Liver (tissue), 10 donors: ENCODE measurements at places on chromosomes 13 and 19. TPM values are rescaled to one million over a fixed set of nuclear protein-coding genes. Genes with fewer than 3 reads are reported as not detected.

The R3HDM4 gene
- 72.4 TPM for total RNA-seq

DNA sequence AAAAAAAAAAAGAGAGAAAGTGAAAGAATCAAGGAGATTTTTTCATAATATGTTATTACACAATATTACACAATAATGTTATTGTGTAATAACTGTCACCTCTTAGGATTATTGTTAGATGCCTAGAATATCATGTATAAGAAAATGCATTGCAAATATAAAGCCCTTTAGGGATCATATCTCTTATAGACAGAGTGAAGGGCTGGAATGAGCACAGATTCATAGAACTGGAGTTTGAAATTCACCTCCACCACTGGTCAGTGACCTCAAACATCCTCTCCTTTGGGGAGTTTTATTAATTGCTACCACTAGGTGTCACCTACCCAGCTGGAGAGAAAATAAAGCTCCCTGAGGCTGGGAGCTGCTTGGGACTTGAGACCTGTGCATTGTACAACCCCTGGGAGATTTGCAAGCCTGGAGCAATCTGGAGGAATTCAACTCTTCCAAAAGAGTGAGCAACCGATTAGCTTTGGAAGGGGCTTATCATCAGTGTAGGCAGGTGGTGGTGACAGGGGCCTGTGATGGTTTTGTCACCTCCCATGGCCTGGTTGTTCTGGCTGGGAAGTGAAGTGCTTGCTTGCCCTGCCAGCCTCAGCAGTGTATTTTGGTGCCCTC is 30.3 kb upstream of the FRY start:
- no peak for DNase-seq
- H3K4me1 ChIP-seq = peaks cover 5% of the 10 kb centered on the region
- H3K27me3 ChIP-seq = no peaks in the 10 kb centered on the region
- no peaks in the 10 kb centered on the region for H3K36me3 ChIP-seq
- no peak overlapping the region for H3K4me3 ChIP-seq
- H3K27ac ChIP-seq = no peak overlapping the region

DNA sequence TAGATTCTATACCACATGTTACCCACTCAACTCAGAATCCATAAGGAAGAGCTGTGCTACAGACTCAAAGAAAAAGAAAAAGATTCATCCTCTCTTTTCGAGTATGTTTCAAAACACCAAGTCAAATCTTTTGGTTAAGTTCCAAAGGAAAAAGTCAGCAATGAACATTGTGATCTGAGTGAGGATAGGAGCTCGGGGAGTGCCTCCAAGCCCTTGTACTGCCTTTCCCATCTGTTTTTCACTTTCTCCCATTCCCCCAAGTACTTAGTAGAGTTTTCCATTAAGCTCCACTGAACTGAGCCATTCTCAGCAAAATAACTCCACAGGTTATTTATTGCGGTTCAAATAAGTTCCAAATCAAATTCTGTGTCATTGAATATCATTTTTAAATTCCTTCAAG is 47.7 kb upstream of the MAB21L1 start:
- no peaks in the 10 kb centered on the region for H3K36me3 ChIP-seq
- H3K4me3 ChIP-seq = no peak overlapping the region
- DNase-seq = no peak
- H3K27me3 ChIP-seq = no peaks in the 10 kb centered on the region
- no peak overlapping the region for H3K27ac ChIP-seq

The HS6ST3 gene
- not detected for total RNA-seq

The NMRK2 gene
- not detected for total RNA-seq

The NCAN gene
- total RNA-seq = not detected

The MTIF3 gene
- 28.0 TPM for total RNA-seq

The DAPK3 gene
- 20.9 TPM for total RNA-seq

DNA sequence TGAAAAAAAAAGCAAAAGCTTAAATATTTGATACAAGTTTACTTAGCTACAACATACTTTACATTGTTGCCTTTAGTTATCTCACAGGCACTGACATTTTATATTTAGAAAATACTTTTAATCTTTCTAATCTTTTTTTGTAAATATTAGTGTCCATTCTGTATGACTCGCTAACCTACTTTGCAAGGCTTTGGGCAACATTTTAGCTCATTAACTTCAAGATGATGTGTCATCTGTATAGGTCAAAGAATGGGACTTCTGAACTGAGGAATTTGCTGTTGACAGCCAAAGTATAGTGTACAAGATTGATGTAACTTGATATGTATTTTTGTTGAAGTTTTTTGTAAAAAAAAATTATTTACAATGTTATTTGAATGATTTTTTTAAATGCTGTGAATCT is 2.7 kb upstream of the C1QTNF9 start:
- H3K27me3 ChIP-seq = no peaks in the 10 kb centered on the region
- H3K27ac ChIP-seq = no peak overlapping the region
- H3K4me1 ChIP-seq = no peaks in the 10 kb centered on the region

GRCh38 chr19:1650650-1651567 is 1.5 kb downstream of the TCF3 start:
- DNase-seq = peak; percentile 66
- H3K36me3 ChIP-seq = no peaks in the 10 kb centered on the region
- H3K27me3 ChIP-seq = no peaks in the 10 kb centered on the region
- peak overlapping the region; percentile 45 for H3K4me3 ChIP-seq
- no peak overlapping the region for H3K27ac ChIP-seq

DNA sequence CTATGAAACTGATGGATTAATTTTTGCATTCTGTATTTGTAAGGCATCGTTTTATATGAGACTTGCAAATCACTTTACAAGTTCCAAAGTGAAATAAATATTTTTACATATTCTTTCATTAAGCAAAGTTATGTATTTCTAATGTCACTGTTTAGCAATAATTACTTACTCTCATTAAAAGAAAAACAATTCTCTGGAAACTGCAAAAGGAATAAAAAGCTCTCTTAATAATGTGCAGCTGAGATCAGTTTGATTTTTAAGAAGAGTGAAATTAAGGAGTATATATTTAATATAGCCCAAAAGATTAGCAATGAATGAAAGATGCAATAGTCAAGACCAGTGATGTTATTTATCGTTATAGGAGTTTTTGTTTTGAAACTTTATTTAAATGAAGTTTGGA is 155.2 kb downstream of the GPC5 start:
- H3K27ac ChIP-seq = no peak overlapping the region
- DNase-seq = no peak
- no peaks in the 10 kb centered on the region for H3K36me3 ChIP-seq
- H3K4me1 ChIP-seq = no peaks in the 10 kb centered on the region
- no peaks in the 10 kb centered on the region for H3K27me3 ChIP-seq
- H3K4me3 ChIP-seq = no peak overlapping the region

- H3K36me3 ChIP-seq = no peaks in the 10 kb centered on the region
- peaks cover 3% of the 10 kb centered on the region for H3K4me1 ChIP-seq
- H3K27ac ChIP-seq = peak overlapping the region; percentile 60
Observed at GRCh38 chr19:14544977-14545715, 15.8 kb downstream of the TECR start.

GRCh38 chr19:37217480-37217774 is 587 bp upstream of the ZNF383 start:
- peak overlapping the region; percentile 80 for H3K4me3 ChIP-seq
- DNase-seq = no peak
- peak overlapping the region; percentile 83 for H3K27ac ChIP-seq
- peaks cover 12% of the 10 kb centered on the region for H3K4me1 ChIP-seq

- H3K4me1 ChIP-seq = peaks cover 10% of the 10 kb centered on the region
- peaks cover 1% of the 10 kb centered on the region for H3K36me3 ChIP-seq
- H3K27ac ChIP-seq = peak overlapping the region; percentile 35
- peak overlapping the region; percentile 94 for H3K4me3 ChIP-seq
Observed at GRCh38 chr19:45729800-45730290, 851 bp downstream of the FBXO46 start.

The ZGLP1 gene
- 0.61 TPM for total RNA-seq

DNA sequence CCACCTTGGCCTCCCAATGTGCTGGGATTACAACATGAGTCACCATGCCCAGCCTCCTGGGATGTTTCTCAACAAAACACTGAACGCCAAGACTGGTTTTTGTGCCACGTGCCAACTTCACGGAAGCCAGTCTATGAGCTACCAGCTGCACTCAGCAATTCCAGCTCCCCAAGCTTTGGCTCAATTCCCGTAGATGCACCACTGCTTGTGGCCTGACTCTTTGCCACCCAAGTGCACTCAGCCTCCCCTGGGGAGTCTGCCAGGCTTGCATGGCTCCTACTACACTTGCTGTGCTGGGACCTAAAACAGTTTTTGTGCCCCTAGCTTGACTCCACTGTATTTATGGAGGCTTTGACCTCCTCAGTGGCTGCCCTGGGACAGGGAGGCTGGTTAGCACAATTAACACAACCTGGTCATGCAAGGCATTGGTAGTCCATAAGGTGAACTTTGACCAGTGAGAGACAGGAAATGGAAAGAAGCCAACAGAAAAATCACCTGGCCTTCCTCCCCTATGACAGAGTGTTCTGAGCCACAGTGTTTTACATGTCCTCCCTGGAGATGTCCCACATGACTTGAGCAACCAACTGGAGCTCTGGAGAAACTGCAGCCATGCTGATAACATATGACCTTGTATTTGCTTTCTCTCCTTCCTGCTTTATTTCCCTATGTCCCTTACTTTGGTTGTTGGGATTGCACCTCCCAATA is 1173.1 kb downstream of the UQCRFS1 start:
- H3K27ac ChIP-seq = no peak overlapping the region
- no peak for DNase-seq
- H3K4me1 ChIP-seq = no peaks in the 10 kb centered on the region
- H3K4me3 ChIP-seq = no peak overlapping the region
- no peaks in the 10 kb centered on the region for H3K27me3 ChIP-seq
- H3K36me3 ChIP-seq = no peaks in the 10 kb centered on the region

The ITGBL1 gene
- total RNA-seq = 0.28 TPM
